ENCODE measurements at places on chromosomes 2 and 18.

- no peak for DNase-seq
Measured at GRCh38 chr2:73292906-73293533, 328 bp downstream of the EGR4 start.

DNA sequence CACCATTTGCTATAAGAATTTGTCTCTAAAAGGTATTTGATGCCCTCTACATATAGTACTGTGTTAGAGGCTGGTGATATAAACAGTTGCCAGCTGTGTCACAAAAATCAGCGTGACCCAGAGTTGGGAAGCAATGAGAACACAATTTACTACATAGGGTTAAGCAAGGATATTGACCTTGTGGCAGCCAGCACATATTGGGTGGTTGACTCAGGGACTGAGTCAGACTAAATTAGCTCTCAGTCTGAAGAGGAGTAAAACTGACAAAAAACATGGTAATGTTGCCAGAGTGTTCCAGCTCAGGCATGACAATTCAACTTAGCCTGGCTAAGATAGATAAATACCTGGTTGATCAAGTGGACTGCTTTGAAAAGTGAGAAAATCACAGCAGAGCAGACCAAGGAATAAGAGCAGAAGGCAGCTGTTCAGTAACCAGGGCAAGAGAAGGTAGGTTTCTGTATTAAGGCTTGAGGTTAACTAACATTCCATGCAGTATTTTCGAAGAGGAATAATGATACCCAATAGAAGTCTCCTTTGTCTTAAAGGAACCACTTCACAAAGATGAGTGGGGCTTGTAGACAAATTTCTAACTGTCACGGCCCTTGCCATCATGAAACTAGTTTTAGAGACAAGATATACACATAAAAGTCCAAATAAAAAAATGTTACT, 108.2 kb upstream of the ERBB4 start:
- DNase-seq = no peak

DNA sequence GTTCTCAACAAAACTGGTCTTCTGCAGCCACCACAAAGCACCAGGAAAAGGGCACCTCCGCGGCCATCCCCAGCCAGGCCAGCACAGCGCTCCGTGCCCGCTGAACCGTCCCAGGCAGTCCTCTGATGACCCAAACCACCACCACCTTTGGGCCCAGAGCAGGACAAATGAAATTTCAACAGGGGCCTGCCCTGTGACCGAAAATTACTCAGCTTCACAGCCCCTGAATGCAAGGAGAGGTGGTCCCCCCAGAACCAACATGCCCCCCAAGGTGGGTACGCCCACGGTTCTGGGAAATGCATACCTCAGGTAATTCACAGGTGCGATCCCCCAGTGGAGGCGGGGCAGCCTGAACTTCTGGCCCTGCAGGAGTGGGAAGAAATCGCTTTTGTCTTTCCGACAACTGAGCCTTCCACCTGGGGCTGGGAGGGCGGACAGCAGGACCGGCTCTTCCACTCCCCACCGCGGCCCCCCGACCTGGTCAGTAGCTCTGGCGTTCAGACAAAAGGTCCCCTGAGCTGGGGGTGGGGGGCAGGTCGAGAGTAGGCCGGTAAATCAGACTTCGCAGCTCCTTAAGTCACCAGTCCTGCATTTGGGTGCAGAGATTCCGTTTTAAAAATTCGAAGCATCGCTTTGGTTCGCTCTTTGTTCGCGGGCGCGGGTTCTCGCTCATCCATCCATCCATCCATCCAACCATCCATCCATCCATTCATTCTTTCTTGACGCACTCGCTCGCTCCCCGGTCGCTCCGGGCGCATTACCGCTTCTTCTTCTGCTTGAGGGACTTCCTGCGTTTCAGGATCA, 1.4 kb downstream of the ARL4C start:
- no peak for DNase-seq

- no peak for DNase-seq
Measured at GRCh38 chr2:86786001-86786536, 4.6 kb downstream of the CD8A start.

GRCh38 chr2:63064661-63065060, 14.0 kb downstream of the OTX1 start:
- DNase-seq = no peak

GRCh38 chr2:74554820-74555531, 456 bp downstream of the DOK1 start:
- DNase-seq = no peak

DNA sequence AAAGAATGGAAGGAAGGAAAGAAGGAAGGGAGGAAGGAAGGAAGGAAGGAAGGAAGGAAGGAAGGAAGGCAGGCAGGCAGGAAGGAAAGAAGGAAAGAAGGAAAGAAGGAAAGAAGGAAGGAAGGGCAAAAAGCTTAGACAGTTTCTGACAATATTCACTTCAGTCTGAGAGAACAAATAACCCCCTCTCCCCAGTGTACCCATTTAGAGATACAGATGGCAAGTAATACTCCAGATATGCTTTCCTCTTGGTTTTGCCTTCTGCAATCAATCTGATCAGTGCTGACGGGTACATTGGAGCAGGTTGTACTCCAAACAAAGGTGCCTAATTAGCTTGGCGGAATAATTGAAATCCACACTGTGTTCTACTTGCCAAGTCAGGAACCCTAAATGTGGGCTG, 534.6 kb upstream of the TMEFF2 start:
- DNase-seq = no peak

DNA sequence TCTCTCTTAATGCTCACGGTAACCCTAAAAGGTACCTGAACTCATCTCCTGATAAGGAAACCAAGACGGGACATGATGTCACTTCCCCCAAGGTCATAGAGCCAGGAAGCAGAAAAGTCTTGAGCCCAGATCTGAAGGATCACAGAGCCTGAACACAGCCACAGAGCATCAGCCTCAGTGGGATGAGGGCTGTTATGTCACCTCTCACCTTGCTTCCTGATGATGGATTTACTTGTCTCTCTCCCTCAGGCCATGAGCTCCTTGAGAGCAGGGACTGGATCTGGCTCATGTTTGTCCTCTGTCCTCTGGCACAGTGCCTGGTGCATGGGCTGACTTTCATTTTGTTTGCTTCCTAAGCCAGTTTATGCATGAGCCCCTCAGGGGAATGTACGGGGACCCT, 54.2 kb downstream of the SERTAD2 start:
- DNase-seq = no peak

GRCh38 chr2:233973786-233974185, 56.6 kb downstream of the TRPM8 start:
- DNase-seq = no peak

- DNase-seq = no peak
Measured at GRCh38 chr18:78086931-78087330, 837.3 kb downstream of the GALR1 start.

GRCh38 chr2:237422309-237422708, 8.3 kb upstream of the COL6A3 start:
- DNase-seq = no peak

- DNase-seq = no peak
Measured at GRCh38 chr2:48674933-48675332, 57.3 kb downstream of the GTF2A1L start.

GRCh38 chr2:30372826-30373225, 74.2 kb upstream of the LCLAT1 start:
- DNase-seq = no peak

DNA sequence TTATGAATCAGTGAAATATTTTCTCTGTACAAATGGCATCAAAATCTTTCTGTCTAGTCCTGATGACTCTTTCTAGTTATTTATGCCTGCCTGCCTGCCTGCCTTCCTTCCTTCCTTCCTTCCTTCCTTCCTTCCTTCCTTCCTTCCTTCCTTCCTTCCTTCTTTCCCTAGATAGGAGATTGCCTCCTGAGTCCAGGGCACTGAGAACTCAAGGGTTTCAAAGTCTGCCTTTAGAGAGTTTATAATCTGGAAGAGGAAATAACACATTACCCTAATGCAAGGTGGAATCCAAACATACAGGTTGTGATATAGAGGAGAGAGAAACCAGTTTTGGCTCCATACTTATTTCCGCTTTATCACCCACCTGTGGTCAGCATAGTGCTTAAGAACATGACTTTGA, 98.1 kb upstream of the SERPINE2 start:
- DNase-seq = no peak

- no peak for DNase-seq
Measured at GRCh38 chr2:50754514-50754913, 277.4 kb downstream of the NRXN1 start.

DNA sequence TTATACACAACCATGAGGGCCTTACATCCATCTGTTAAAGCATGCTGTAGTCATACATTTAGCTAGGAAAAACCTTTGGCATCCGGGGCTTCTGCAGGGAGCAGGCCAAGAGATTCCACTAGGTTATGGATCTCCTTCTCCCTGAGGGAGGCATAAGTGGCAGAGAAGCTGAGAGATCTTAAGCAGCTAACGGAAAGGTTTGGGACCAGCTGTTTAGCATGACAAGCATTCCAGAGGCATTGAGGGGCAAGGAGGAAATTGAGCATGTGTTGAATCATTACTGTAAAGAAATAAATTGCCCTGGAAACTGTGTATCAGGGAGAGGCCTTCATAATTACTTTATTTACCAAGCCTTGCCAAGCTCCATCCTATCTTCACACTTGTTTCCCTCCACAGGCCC, 643.1 kb downstream of the CNTNAP5 start:
- DNase-seq = no peak

GRCh38 chr2:219469186-219469724, 29.4 kb upstream of the GMPPA start:
- no peak for DNase-seq

DNA sequence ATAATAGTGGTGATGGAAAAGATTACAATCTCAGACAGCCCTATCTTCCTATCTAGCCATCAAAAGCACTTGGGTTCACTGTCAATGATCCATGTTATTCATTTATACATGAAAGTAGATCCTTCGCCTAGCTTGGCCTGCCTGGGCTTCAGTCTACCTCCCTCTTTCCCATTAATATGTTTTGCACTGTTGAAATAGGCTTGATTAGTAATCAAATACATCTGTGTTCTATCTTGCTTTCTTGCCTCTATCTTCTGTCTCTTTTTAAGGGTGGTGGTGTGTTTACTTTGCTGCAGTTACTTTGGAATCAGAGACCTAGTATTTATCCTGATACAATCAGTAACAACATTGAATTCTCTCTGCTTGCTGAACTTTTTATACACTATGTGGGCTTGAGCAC, 521.2 kb downstream of the TNS1 start:
- DNase-seq = no peak

DNA sequence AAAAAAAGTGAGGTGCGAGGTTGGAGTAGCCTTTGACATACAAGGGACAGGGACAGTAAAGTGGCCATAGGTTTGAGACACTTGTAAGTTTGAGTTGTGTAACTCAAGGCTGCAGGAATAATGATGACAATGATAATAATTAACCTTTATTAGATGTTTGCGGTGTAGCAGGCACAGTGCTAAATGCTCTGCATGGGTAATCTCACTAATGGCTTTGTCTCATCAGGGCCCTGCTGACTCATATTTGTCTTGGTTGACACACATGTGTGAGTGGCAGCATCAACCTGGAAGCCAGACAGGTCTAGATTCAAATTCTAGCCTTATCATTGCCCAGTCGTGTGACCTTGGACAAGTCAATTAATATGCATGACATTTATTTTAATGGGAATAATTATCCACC, 126.2 kb downstream of the FSHR start:
- no peak for DNase-seq

- no peak for DNase-seq
Measured at GRCh38 chr2:135052997-135053474, 944 bp downstream of the RAB3GAP1 start.

GRCh38 chr18:49055754-49056172, 105.0 kb upstream of the SMAD7 start:
- DNase-seq = no peak

DNA sequence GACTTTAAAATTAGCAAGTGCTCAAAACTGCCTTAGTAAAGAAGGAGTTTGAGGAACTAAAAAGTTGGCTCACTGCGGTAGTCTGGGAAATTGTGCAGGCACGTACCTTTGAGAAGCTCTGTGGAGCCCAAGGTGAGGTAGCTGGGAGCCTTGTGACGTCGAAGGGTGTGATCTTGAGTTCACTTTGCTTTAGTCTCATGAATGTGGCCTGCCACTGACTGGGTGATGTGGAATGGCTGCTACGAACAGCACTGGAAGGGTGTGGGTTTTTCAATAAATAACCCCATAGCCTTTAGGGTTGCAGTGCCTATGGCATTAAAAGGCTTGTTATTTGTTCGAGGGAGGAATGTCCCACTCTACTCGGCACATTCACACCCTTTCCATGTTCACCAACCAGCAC, 312.3 kb downstream of the PRKCE start:
- DNase-seq = no peak

GRCh38 chr2:227033471-227034148, 130.4 kb downstream of the COL4A4 start:
- DNase-seq = no peak

DNA sequence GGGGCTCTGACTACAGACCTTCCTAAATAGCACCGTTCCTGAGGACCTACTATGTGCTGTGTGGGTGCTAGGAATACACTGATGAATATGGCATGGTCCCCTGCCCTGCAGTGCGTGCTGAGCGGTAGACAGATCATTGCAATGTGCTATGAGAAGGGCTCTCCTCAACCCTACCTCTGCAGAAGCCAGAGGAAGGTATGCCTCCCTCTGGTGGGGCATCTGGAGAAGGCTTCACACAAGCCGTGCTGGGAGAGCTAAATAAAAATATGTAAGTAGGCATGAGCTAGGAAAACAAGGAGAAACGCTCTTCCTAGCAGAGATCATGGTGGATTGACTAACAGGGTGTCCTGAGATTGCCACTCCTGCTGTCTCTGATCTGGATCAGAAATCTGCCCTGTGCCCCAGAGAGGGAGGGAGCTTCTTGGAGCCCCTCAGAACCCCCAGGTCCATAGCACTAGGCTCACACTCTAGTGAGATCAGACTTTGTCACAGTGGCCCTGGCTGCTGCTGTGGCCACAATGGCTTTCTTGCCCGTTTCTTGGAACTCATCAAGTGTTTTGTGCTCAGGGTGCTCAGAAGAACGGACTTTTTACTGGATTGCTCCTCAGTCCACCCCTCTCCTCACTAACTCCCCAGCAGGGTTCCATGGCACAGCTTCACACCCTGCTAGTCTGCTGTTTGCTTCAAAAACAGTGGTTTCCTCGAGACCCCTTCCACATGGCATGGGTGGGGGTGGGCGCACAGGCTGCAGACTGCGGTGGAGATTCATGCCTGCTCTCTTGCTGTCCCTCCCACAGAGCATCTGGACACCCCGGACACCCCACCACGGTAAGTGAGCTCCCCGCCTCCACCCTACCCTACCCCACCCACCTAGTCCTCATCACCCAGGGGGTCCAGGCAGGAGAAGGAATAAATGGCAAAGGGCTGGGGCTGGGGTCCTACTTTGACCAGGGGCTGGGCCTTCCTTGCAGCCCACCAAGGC, 14.2 kb downstream of the SIGLEC15 start:
- no peak for DNase-seq

All from stimulated activated CD8-positive, alpha-beta memory T cell treated with anti-CD3 and anti-CD28 coated beads, Interleukin-4, amount 100 ng/mL, for 1 hour (primary cell).